ENCODE measurements at places on chromosomes 1 and 21.

DNA sequence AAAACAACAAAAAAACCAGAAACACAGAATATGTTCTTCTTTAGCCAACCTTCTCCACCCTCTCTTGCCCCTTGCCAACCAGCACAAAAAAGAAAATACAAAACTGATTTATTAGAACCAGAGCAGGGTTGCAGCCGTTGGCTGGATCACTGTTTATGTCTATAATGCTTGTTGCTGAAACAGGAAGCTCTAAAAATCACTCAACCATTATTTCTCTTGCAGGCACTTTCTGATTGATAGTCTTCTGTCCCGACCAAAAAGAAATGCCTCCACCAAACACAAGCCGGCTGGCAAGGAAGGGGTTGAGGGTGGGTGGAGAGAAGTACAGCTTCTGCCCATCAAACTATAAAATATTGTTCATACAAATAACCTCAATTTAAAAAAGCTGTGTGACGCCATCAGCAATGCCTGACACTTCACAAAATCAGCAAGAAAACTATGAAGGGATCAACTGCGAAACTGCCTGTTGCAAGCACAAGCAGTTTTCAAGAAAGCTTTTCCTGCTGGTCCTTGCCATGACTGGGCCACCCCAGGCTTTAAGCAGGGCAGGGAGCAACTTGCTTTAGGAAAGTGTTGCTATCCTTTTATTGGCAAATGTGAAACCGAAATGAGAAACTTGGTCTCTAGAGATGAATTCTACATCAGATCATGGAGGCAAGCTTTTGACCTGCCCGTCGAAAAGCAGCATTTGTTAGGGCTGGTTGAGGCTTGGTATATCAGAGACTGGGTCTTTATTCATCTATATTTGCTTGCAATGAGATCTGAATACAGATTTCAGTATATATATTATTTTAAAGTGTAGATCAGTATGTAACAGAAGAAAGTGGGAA lies 174.2 kb downstream of the RUNX1 start:
- DNase-seq, result no peak

DNA sequence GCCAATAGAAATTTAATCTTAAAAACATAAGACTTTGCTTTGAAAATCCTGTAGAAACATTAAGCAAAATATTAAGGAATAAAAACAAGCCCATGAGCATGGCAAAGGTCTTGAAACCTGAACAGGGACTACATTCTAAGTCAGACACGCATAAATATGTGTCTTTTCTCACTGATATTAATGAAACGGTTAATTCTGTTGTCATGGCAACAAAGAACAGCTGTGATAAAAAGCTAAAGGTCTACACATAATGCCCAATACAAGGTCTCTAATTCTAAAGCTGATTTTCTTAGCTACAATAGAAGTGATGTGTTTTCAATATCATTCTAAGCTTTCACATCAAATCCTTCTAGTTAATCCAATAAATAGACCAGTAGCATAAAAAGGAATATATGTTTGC lies 331.7 kb downstream of the PTBP2 start:
- no peak for DNase-seq

DNA sequence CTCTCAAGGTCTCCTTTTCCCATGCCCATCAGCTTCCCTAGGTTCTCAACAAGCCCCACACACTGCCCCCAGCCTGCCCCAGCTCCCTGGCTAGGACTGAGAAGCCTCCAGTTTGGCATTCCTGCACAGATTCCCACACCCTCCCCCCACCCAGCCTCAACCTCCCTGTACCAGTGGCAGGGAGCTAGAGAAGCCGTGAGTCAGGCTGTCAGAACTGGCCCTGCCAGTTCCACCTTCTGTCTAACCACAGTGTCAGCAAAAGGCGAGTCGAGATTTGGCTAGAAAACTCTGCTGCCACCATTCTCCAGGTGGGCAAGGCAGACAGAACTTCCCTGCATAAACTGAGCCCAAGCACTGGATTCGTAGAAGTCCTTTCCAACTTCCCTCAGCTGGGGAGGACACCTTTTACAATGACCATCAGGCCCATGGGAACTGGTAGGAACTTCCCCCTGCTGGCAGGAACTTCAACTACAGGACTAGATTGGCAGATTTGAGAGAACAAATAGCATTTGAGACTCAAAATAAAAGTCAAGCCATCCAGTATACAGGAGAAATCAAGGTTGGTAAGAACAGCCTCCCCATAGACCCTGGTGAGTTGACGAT lies 31.0 kb downstream of the TNNT2 start:
- DNase-seq, result no peak

GRCh38 chr1:220511179-220511578 lies 16.8 kb upstream of the MARK1 start:
- no peak for DNase-seq

GRCh38 chr1:109199710-109200109 lies 14.0 kb upstream of the SARS1 start:
- DNase-seq, result no peak

DNA sequence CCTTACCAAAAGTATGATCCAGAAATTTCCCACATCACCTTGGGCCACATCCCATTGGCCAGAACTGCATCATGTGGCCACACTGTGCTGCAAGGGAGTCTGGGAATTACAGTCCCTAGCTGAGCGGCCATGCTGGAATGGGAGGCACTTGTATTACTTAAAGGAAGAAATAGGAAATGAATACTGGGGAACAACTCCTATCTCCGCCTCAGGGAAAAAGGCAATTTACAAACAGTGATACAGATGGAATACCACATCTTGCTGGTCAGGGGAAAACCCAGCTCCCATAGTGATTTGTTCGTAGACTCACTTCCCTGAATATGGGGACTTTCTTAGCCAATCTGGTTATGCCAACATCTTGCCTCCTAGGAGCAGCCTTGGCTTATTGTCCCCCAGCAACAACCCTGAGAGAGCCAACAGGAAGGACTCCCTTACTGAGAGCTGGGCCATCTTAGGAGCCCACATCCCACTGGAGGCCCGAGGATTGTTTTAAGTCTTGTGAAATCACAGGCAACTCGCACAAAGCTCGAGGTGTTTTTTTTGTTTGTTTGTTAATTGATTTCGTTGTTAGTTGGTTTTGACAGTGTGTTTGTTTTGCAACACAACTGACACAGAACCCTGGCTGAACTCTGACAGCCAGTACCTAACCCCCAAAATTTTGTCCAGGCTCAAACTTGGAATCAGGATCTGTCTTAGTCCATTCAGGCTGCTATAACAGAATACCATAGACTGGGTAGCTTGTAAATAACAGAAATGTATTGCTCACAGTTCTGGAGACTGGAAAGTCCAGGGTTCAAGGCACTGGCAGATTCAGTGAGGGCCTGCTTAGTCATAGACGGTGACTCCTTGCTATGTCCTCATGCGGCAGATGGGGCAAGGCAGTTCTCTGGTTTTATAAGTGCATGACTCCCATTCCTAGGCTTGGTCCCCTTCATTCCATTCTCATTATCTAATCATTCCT lies 14.9 kb downstream of the CDA start:
- no peak for DNase-seq

DNA sequence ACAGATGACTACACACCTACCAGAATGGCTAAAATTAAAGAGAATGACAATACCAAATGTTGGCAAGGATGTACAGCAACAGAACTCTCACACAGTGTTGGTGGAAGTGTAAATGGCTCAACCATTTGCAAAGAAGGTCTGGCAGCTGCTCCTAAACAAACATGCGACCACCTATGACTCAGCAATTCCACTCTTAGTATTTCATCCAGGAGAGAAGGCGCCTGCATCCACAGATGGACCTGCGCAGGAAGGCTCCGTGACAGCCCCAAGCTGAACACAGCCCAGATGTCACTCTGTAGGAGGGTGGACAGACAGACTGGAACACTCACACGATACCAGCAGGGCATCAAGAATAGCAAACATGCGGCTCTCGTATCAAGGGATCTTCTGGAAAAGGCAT lies 6.7 kb downstream of the PTTG1IP start:
- DNase-seq, result no peak

- DNase-seq, result no peak
Measured at GRCh38 chr1:3125546-3126368, 56.8 kb downstream of the PRDM16 start.

DNA sequence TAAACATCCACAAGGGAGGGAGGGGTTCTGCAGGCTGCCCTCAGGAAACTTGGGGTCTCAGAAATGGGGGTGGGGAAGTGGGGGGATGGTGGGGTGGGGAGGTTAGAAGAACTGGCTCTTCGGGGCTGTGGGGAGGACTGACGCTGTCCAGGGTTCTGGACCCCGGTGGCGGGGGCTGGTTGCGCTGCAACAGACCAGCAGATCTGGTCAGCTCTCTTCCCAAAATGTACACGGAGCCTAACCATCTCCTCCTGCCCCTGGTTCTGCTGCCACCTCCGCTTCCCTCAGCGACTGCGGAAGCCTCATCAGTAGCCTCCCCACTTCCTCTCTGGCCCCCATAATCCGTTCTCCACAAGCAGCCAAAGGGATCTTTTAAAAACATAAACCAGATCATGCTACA lies 29.3 kb upstream of the C1QA start:
- no peak for DNase-seq

DNA sequence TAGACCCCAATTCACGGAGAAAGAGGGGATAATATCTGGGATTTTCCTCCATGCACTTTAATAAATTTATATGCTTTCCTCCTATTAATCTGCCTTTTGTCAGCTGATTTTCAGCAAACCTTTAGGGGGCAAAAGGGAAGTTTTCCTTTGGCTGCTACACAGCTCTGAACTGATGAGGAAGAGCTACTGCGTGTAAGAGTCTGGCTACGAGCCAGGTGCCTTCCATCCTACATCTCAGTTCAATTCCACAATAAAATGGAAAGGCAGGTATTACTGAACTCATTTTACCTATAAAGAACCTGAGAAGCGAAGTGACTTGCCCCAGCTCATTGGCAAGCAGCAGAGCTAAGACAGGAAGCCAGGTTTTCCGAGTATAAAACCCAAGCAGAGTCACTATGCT lies 28.3 kb upstream of the ZNF326 start:
- no peak for DNase-seq

DNA sequence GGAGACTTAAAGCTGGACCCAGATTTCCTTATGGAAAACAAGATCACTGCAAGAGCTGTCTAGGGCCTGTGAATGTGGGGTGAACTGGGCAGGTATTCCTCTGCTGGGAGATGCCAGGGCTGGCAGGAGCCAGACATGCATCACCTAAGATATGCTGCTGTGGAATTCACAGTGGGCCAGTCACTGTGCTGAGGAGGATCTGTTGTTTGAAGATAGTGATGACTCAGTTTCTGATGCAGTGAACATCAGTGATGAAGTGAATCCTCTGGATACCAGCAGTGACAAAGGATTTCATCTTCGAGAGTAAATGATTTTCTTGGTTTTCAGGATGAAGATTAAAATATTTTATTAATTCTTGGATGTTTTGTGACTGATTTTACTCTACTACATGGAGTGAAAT lies 29.9 kb upstream of the CAMSAP2 start:
- DNase-seq, result no peak

- DNase-seq, result no peak
Measured at GRCh38 chr1:232440325-232441035, 189.5 kb downstream of the SIPA1L2 start.

DNA sequence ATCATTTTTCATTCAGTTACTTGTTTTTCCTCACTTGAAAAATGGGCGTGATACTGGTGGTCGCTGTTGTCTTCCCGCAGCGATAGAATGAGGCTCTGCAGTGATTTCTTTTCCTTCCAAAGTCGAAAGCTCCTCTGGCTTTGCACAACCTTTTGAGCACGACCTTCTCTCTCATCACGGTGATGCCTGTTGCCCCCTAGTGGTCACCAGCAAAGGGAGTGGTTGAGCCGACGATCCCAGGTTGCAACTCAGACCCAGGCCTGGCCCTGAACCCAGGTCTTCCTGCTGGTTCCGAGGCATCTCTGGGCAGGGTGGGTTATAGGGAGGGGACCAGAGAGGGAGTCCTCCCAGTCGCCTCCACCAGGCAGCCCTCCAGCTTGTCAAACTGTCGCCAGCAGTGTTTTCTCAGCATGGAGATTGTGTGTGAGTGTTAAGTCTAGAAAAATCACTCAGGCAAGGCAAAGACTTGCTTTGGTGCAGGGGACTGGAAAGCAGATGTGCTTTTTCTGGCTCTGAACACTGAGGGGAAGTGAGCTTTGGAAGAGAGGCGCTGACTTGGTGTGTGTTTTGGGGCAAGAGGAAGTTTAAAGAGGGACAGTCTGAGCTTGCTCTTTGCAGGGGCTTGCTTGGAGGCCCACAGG lies 285.3 kb downstream of the CAMTA1 start:
- no peak for DNase-seq

DNA sequence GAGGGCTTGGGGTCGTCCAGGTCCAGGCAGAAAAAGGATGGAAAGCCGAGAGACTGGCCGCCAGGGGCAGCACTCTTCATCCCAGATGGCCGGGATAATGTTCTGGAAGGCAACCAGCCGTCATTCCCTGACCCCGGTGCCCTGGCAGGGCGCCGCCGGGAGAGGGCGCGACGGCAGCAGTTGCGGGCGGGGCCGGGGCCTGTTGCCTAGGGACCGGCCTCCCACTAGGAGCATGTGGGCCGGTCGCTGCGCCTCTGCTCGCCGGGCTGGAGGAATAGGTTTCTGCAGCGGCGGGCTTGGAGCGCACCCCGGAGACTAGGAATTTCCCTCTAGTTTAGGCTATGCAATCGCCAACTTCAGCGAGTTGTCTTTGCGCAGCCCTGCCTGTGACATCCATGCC lies 11.0 kb downstream of the DMRTB1 start:
- DNase-seq, result no peak

DNA sequence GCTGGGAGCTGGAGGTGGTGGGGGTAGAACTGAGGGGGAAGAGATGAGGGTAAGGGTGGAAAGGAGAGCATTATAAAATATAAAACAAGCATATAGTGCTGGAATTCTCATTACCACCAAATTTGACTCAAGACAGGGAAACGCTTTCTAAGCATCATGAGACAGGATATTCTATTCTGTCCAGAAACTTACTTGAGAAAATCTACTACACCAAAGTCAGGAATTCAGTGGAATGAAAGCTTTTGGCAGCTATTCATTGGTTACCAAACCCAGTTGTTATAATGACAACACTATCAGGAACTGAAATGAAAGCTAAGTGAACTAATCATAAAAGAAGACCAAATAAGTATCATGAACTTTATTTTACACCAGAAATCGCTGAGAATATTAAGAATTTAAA lies 14.5 kb downstream of the AIDA start:
- DNase-seq, result no peak

GRCh38 chr1:231919886-231920285 lies 293.3 kb downstream of the DISC1 start:
- no peak for DNase-seq

GRCh38 chr21:14403681-14404318 lies 20.9 kb upstream of the HSPA13 start:
- DNase-seq, result no peak

- DNase-seq, result no peak
Measured at GRCh38 chr21:16072221-16072620, 342.4 kb downstream of the USP25 start.

- DNase-seq, result no peak
Measured at GRCh38 chr1:184188037-184188436, 136.5 kb downstream of the TSEN15 start.
